Activated T-helper 2 cell treated with anti-CD3 and anti-CD28 coated beads, Interferon-gamma antibody, Interleukin-2, Interleukin-4, amounts not matched to agents 10 μg/mL and 5 μg/mL and 100 μg/mL, durations not matched to agents 14 hours and 24 hours and 36 hours (primary cell): ENCODE measurements at places on chromosomes 11 and 22.

DNA sequence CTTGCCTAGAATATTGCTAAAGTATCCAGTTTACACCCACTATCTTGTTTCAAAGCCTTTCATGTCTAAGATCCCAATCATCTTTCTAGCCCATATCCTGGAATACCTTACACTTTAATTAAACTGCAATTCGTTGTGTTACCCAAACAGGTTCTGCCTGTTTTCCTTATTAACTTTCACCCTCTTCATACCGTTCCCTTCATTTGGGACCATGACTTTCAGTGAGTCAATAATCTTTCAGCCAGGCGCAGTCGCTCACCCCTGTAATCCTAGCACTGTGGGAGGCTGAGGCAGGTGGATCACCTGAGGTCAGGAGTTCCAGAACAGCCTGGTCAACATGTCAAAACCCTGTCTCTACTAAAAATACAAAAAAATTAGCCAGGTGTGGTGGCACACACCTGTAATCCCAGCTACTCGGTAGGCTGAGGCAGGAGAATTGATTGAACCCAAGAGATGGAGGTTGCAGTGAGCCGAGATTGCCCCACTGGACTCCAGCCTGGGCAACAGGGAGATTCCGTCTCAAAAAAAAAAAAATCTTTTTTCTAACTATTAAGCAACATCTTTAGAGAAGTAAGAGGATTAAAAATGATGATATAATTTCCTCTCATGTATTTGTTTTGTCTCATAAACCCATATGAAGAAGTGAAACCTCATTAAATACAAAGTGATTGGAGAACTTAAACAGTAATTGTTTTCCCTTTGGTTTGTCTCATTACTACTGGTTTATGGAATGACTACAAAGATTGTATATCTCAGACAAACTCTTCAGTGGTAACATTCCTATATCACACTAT is 20.7 kb downstream of the DMC1 start:
- no peak for DNase-seq

DNA sequence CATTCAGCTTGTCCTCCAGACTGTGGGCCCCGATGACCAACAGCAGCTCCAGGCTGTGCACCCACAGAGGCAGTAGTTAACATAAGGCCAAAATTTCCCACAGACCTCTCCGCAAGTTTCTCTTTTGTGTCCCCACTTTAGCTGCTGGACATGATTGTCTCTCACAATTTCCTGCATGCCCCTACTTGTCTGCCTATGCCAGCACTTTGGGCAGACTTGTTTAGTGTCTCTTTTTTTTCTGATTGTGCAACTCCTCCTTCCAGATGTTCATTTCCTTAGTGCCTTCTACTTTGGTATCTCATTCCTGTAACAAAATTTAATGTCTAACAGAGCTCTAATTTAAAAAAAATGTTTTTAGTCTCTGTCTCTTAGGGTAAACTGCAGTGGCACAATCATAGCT is 23.8 kb upstream of the SCN3B start:
- DNase-seq: no peak

- no peak for DNase-seq
These were observed 13.3 kb upstream of the RASL10A start for GRCh38 chr22:29328566-29329500.

DNA sequence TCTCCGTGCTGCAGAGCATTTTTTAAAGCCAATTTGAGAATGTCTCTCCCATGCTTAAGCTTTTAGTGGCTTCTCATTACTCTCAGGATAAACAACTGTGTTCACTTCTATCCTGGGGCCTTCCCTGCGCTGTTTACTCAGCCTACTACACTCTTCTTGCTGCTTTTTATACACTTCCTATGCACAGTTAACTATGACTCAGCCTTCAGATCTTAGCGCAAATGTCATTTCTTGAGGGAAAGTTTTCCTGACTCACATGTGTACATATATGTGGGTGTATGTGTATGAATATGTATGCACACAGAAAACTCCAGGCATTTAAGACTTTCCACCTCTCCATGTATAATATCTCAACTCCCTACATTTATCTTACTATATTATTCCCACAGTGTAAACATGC is 9.8 kb downstream of the THAP12 start:
- DNase-seq: no peak

- DNase-seq: no peak
These were observed 18.0 kb upstream of the VPREB1 start for GRCh38 chr22:22226448-22227187.

- DNase-seq: no peak
These were observed 4.2 kb downstream of the APOBEC3H start for GRCh38 chr22:39101226-39101625.

- DNase-seq: no peak
These were observed 524 bp downstream of the MTMR2 start for GRCh38 chr11:95923439-95923727.

DNA sequence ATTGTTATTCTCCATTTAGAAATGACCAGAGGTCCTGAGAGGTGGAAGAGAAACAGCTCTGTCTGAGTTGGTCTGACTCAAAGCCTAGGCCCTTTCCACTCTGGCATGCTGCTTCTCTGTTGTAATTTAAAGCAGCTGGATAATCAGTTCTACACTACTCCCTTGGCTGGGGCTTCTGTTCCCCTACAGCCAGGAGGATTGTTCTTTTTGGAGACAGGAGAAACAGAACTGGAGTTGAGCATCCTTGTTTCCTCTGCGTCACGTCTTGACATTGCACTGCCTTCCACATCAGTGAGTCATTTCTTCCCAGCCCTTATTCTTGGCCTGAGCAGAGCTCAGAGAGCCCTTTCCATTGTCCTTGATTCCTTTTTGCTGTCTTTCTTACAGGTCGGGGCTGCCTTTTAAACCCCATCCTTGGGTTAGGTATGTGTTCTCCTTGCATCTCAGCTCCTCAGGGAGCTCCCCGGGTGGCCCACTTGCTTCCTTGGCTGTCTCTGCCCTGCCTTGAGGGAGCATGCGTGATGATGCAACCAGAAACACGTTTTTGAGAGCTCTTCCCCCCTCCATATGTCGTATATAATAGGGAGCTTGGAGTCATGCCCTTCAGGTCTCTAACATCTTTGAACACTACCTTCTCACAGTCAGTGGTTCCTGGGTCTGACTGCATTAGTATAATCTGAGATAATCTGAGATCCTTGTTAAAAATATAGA is 35.7 kb downstream of the CYB5R2 start:
- DNase-seq: no peak

DNA sequence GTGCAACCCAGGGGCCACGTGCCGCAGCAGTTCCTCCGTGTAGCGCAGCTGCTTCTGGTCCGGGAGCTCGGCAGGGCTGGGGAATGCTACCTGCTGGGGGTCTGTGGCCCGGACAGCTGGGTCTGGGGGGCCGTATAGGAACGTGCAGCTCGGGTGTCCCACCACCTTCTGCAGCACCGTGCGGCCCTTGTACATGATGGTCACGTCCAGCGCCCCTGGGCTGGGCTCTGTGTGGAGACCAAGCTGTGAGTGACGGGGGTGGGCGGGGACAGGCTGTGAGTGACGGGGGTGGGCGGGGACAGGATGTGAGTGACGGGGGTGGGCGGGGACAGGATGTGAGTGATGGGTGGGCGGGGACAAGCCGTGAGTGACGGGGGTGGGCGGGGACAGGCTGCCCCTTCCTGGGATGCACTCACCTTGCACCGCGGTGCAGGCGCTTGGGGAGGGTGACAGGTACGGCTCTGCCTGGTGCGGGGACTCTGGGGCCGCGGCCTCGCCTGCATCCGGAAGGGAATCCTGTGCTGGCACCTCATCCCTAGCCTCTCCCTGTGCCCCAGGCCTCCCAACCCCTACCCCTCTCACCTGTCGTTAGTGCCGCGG is 2.3 kb downstream of the IRF7 start:
- DNase-seq: peak; percentile 54

DNA sequence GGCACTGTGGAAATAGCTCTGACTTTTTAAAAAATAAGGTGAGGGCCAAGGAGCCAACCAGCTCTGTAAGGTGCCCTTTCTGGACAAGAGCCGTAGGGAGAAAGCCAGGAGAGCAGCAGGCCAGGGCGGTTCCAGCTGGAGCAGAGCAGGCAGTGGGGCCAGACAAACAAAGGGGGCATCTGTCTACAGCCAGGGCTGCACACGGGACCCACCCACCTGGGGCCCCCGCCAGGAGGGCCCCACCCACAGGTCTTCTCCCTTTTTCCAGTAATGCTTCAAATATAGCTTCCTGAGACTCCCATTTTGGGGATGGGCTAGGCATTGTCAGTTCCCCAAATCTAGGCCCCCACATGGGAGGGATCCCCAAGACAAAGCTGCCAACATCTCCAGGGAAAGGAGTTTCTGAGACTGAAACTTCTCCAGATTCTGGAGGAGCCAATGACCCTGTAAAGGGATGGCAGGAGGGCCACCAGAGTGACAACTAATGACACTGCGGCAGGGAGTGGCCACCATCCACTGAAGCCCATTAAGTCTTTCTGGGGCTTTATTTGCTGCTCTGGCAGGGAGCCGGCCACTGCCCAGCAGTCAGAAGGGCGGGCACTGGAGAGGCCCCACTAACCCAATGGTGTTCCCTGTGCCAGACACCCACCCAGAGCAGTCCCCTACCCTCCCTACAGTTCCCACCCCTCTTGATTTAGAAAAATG is 1.9 kb downstream of the ZFTA start:
- DNase-seq: no peak

- DNase-seq: peak; percentile 83
These were observed at the start of gene SELENOM for GRCh38 chr22:31107178-31107893. SELENOM (minus strand) TSS chr22:31107568; CDS start chr22:31107505, 63 bp downstream.

DNA sequence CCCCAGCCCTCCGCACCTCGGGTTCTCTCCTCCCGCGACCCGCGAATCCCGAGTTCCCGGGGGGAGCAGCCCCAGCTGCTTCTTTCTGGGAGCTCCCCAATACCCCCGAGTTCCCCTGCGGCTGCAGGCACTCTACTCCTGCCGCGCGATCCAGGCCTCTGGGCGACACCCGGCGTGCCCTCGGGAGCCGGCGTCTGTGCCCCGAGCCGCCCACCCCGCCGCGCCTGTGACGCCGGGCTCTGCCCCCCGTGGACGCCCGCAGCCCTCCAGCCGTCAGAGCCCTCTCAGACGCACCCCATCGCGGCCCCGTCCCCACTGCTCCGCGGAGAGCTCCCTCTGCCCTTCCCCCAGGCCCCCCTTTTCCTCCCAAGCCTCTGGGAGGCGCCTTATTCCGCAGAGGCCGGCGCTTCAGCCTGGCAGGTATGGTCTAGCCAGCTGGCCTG is 422 bp downstream of the GLB1L2 start:
- no peak for DNase-seq

GRCh38 chr11:118910309-118911112 is 15.2 kb downstream of the BCL9L start:
- no peak for DNase-seq

DNA sequence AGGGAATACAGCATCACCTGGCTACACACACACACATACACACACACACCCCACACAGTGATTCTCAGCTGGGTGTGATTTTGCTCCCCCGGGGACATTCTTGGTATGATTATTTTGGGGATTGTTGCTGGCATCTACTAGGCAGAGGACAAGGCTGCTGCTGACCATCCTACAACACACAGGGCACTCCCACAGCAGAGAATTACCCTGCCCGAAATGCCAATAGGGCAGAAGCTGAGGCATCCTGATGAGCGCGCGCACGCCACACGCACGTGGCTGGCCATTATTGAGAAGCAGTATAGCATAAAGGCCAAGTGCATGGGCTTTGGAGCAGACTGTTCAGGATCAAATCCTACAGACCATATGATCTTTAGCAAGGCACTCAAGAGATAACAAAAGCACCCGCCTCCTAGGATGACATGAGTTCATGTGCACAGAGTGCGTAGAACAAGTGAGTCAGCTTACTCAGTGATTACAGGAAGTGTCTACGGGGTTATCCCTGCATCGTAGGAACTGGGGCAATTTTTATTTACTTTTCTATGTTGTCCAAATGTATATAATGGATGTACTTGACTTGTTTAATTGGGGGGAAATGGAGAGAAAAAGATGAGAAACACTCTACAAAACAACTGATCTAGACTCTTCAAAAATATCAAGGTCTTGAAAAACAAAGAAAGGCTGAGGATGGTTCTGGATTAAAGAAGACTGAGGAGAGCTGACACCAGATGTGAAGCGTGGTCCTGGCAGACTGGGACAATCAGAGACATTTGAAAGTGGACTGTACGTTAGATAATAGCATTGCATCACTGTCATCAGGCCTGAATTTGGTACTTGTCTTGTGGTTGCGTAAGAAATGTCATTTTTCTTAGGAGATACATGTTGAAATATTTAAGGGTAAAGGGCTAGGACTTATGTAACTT is 7.2 kb upstream of the EHD1 start:
- DNase-seq: no peak

GRCh38 chr11:2942447-2942846 is 13.2 kb upstream of the PHLDA2 start:
- DNase-seq: no peak

GRCh38 chr22:23752750-23753149 is 1.5 kb downstream of the VPREB3 start:
- DNase-seq: no peak

- no peak for DNase-seq
These were observed 1.2 kb downstream of the PRG3 start for GRCh38 chr11:57379732-57380131.

DNA sequence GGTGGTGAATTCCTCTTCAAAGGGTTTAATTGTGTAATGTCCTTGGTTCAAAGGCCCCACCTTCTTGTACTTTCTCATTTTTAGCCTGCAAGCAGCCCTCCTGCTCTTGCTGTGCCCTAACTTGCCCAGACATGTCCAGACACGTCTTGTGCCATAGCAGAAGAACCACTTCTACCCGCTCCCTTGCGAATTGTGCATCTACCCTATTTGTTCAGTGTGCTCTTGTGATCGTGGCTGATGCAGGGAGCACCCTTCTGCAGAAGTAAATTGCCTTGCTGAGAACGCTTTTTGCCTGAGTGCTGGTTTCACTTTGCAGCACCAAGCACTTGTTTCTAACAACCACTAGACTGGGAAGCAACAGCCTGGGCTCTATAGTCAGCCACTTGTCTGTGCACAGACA is 249.4 kb downstream of the SBF2 start:
- DNase-seq: no peak

DNA sequence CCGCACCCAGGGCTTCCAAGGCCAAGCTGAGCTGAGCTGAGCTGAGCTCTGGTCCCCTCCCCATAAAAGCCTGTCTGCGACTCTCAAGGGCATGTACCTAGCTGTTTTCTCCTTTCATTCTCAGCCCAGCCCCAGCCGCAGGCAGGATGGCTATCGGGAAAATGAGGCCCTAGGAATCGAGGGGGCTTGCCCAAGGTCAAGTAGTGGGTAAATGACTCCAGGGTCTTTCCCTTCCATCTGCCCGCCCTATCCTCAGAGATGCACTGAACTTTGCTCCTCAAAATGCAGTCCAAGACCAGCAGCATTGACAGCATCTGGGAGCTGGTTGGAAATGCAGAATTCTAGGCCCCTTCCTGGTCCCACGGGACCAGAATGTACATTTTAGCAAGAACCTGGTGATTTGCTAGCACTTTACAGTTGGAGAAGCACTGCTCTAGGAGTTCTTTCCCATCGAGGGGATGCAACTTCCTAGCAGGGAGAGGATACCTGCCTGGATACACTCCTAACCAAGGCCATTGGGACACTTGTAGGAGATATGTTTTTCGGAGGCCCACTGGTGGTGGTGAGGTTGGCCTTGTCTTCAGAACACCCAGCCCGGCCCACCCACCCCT is 43.2 kb upstream of the ACCSL start:
- no peak for DNase-seq

GRCh38 chr22:39534591-39535356 is 2.2 kb upstream of the RPS19BP1 start:
- DNase-seq: peak; percentile 62

GRCh38 chr11:1149545-1149944 is 8.2 kb upstream of the MUC5AC start:
- DNase-seq: no peak

- DNase-seq: no peak
These were observed 80.9 kb downstream of the MED15 start for GRCh38 chr22:20588092-20588842.

- no peak for DNase-seq
These were observed 619.7 kb downstream of the BRD1 start for GRCh38 chr22:49208004-49208402.

GRCh38 chr11:105458071-105458470 is 151.8 kb upstream of the GRIA4 start:
- DNase-seq: no peak
